AG09309 (cell line): ENCODE measurements at places on chromosomes 1 and 21.

DNA sequence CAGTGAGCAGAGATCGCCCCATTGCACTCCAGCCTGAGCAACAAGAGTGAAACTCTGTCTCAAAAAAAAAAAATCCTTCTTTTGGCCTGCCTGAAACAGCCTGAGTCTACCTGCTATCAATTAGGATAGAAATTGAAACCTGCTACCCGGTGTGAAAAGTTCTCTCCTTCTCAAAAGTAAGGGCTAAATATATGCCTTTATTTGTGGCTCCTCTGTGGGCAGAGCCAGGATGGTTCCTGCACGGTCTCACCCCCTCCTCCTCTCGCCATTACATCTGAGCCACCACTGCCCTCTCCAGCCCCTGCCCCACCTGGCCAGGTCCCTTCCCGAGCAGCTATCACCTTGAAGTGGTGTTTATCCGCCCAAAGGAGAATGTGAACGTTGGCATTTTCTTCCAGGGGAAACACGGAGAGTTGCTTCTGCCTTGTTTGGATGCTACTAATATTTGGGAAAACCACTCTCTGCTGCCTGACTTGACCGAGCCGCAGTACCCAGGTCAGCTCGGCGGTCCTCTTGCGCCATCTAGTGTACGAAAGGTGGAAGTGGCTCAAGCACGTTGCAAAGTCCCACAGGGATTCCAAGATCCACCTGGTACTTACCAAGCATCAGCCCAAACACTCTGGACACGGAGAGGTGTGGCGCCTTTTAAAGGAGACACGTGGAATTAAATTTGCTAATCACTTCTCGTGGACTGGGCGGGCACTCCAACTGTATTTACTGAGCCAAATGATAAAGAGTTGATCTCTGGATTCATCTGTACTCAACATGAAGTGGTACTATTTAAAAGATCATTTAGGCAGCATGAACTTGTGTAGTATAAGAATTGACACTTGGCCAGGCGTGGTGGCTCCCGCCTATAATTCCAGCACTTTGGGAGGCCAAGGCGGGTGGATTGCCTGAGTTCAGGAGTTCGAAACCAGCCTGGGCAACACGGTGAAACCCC is 31.9 kb downstream of the SETD4 start:
- no peak for DNase-seq

DNA sequence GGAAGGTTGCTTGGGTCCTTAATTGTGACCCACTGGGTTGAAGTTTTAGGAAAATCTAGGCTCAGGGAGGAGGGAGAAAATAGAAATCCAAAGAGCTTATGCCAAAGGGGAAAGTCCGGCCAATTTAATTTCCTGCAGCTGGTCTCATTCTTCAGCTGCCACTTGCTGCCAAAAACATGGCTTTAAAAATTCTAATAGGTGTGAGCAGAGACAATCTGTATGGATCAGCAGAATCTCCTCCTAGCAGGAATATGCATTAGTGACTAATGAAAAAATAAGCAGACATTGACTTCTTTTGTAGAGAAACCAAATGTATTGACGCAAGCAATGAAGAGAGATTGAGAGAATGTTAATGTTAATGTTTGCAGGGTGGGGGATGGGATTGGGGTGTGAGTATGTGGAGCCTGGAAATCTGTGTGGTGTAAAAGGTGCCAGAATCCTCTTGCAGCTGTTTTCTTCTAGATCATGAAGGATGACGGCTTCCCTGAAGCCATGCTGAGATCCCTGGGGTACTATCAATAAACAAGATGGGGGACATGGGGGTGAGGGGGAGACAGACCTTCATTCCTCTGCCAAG is 35.3 kb downstream of the VWA5B1 start:
- DNase-seq: no peak

DNA sequence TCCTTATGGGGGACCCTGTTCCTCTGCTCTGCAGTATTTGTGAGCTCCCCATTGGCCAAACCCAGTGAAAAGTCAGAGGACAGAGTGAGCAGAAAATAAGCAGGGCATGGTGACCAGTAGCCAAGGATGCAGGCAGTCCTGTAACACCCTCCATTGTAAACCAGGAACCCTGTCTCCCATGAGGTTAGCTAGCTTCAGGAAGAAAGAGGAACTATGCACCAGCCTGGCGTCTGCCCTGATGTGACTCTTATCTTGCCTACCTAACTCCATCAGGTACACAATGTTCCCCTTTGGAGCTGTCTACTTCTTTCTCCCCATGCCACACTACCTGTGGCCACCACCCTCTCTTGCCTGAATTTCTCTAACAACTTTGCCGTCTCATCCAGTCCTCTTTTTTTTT is 119.2 kb downstream of the LRIG2 start:
- no peak for DNase-seq

GRCh38 chr1:223712850-223713474 is 623 bp downstream of the CAPN2 start:
- DNase-seq: no peak

DNA sequence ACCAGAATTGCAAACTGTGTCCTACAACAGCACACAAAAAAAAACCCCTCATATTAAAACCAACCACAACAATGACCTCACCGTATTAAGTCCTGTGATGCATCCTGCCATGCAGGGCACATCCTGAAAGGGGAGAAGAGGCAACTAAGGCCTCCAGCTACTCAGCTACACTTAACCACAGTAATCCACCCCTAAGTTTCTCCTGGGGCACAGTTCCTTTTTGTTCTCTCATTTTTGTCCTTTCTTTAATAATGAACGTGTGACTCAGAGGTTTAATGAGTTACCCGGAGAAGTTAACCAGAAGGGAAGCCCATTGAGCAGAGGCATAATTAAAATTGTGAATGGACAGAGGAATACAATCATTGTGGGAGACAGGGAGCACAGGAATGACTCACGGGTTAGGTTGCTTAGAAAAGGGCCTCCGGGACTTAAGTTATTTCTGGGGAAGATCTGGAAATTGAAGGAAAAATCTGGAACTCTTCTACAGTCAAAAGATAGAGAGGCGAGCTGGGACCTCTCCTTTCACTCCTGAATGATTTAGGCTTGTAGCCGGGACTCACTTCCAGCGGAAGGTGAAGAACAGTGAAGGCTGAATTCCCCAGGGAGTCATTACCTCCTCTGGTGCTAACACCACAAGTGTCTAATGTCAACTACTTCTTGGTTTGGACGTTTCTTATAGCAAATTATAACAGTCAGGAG is 36.9 kb upstream of the HIVEP3 start:
- DNase-seq: peak; percentile 94

DNA sequence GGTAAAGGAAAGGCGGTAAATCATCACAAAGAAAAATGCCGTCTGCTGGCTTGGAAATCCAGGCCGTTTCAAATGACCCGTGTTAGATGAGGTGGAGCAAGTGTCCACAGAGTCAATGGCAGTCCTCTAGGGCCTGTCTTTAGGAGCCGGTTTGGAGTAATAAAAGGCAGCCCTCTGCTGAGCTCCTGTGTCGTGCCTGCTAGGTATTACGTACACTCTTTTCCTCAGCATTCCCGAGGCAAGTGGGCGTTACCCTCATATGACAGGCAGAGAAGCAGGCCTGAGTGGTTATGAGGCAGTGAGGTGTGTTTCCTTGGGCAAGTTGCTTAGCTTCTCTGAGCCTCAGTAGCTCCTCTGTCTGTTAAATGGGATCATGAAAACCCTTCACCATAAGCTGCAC is 7.7 kb downstream of the NENF start:
- no peak for DNase-seq
